ENCODE measurements at places on chromosomes 5 and 9. TPM values are rescaled to one million over a fixed set of nuclear protein-coding genes. Genes with fewer than 3 reads are reported as not detected.

DNA sequence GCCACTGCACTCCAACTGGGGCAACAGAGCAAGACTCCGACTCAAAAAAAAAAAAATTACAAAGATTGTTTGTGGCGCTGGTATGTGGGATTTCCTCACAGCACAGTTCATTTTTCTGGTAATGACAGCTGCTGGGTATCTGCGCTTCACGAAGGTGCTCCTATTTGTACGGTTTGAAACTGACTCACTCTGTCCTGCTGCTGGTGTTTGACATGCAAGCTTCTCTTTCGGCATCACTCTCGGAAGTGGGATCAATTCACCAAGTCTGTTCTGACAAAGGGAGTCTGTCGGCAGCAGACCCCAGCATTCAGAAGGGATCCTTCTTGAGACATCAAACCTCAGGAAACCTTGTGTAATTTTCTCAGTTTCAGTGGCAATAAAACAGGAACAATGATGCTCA is 26.3 kb downstream of the MAML1 start:
- no peak overlapping the region for H3K27ac ChIP-seq
- H3K27me3 ChIP-seq = no peaks in the 10 kb centered on the region
- peaks cover 48% of the 10 kb centered on the region for H3K4me1 ChIP-seq

- no peak for DNase-seq
- no peaks in the 10 kb centered on the region for H3K27me3 ChIP-seq
- no peaks in the 10 kb centered on the region for H3K36me3 ChIP-seq
- H3K4me1 ChIP-seq = peaks cover 6% of the 10 kb centered on the region
Observed at GRCh38 chr9:29769019-29769418, 2195.7 kb upstream of the C9orf72 start.

GRCh38 chr9:116546711-116547581 is 140.2 kb upstream of the TRIM32 start:
- no peak for DNase-seq
- no peaks in the 10 kb centered on the region for H3K36me3 ChIP-seq
- no peaks in the 10 kb centered on the region for H3K4me1 ChIP-seq
- H3K27ac ChIP-seq = no peak overlapping the region

GRCh38 chr9:68437785-68438184 is 81.4 kb downstream of the PGM5 start:
- H3K27ac ChIP-seq = no peak overlapping the region
- no peaks in the 10 kb centered on the region for H3K4me1 ChIP-seq
- no peaks in the 10 kb centered on the region for H3K36me3 ChIP-seq
- H3K27me3 ChIP-seq = no peaks in the 10 kb centered on the region

DNA sequence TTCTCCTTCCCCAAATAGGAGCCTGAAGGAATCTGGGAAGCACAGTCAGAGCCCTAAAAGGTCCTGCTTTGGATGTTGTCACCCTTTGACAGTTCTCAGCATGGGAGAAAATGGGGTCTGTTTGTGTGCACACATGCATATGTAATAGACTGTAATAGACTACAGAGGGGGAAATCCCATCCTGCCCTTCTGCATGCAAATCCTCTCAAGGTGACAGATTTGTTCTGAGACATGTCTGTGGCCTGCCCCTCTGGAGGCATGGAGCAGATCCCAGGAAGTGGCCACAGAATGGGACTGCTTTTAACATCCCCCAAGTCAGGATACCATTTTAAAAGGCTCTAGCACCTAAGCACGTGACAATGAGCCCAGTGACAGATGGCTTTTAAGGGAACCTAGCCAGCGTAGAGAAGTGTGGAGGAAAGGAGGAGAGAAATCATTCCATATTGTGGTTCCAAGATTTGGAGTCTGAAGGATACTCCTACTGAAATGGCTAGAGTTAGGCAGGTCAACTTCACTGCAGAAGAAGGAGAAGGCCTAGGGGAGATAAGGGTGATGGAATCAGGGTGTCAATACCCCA is 483.5 kb downstream of the SPOCK1 start:
- no peaks in the 10 kb centered on the region for H3K4me1 ChIP-seq
- no peak for DNase-seq
- H3K36me3 ChIP-seq = no peaks in the 10 kb centered on the region

The AQP3 gene
- not detected for total RNA-seq

The ITK gene
- 1.3 TPM for total RNA-seq

DNA sequence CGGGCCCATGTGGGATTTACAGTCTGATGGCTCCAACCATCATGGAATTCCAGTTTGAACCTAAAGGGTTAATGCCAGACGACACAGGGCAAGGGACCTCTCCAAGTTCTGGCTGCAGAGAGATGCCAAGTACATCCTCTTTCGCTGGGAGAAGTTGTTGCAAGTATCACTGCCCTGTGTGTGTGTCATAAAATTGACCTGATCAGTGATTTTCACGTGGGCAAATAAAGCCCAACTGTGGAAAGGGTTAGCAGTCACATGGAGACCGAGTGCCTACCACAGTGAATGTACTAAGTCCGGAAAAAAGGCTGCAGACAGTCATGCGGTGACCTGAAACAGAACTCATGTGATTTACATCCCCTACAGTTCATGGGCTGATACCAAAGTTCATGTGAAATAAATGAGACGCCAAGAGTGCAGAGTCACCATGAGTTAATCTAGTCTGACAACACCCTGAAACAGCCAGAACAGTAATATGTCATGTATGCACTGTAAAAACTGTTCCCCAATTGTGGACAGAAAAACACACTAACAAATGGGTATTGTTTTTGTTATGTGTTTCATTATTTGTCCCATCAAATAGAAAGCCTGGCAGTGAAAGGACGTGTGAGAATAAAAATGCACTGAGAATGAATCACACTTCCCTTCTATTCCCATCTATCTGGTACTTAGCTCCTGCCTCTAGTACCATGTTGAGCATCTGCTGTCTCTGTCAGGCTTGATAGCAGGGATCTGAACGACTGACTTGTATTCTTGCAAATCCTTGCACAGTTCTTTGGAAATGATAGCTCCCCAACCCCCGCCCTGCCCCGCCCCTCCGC is 115.7 kb downstream of the SUSD1 start:
- H3K27me3 ChIP-seq = no peaks in the 10 kb centered on the region
- H3K36me3 ChIP-seq = no peaks in the 10 kb centered on the region
- no peak for DNase-seq
- H3K27ac ChIP-seq = no peak overlapping the region

DNA sequence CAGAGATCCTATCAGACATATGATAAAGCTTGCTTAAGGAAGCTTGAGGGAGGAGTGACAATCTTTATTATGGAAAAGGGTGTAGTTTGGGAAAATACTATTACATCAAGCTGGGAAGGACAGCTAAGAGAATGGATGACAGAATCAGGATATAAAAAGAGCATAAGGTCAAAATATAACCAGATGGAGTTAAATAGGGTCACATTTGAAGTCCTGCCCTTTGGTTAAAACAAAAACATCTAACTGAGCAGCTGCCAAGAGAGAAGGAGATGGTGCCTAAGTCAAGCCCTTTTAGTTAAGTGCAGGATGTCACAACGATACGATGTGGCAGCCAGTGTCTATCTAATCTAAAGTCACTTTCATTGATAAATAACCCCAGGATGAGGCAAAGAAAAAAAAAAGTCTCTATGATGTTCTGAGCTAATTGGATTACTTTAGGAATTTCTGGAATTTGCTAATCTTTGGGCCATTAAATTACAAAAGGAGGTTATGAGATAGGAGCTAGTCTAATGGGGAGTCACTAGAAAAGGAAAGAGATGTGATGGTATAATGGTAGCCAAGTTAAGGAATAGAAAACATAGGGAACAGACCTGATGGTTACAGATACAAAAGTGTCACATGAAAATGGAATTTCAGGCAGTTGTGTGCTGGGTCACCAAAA is 365.2 kb downstream of the PDE4D start:
- no peak overlapping the region for H3K27ac ChIP-seq
- H3K36me3 ChIP-seq = no peaks in the 10 kb centered on the region
- DNase-seq = no peak
- H3K4me3 ChIP-seq = no peak overlapping the region

The CD72 gene
- total RNA-seq = 7.8 TPM

GRCh38 chr5:60177596-60177995 is 284.1 kb upstream of the PDE4D start:
- no peaks in the 10 kb centered on the region for H3K27me3 ChIP-seq
- no peaks in the 10 kb centered on the region for H3K36me3 ChIP-seq
- H3K4me1 ChIP-seq = peaks cover 12% of the 10 kb centered on the region
- no peak for DNase-seq
- H3K27ac ChIP-seq = no peak overlapping the region
- no peak overlapping the region for H3K4me3 ChIP-seq

- H3K36me3 ChIP-seq = no peaks in the 10 kb centered on the region
- no peak overlapping the region for H3K27ac ChIP-seq
- peaks cover 3% of the 10 kb centered on the region for H3K4me1 ChIP-seq
- DNase-seq = no peak
Observed at GRCh38 chr5:157494178-157494832, 34.3 kb downstream of the NIPAL4 start.

GRCh38 chr9:119675951-119676350 is 306.7 kb upstream of the BRINP1 start:
- no peaks in the 10 kb centered on the region for H3K27me3 ChIP-seq
- H3K36me3 ChIP-seq = no peaks in the 10 kb centered on the region
- no peaks in the 10 kb centered on the region for H3K4me1 ChIP-seq
- H3K27ac ChIP-seq = no peak overlapping the region

DNA sequence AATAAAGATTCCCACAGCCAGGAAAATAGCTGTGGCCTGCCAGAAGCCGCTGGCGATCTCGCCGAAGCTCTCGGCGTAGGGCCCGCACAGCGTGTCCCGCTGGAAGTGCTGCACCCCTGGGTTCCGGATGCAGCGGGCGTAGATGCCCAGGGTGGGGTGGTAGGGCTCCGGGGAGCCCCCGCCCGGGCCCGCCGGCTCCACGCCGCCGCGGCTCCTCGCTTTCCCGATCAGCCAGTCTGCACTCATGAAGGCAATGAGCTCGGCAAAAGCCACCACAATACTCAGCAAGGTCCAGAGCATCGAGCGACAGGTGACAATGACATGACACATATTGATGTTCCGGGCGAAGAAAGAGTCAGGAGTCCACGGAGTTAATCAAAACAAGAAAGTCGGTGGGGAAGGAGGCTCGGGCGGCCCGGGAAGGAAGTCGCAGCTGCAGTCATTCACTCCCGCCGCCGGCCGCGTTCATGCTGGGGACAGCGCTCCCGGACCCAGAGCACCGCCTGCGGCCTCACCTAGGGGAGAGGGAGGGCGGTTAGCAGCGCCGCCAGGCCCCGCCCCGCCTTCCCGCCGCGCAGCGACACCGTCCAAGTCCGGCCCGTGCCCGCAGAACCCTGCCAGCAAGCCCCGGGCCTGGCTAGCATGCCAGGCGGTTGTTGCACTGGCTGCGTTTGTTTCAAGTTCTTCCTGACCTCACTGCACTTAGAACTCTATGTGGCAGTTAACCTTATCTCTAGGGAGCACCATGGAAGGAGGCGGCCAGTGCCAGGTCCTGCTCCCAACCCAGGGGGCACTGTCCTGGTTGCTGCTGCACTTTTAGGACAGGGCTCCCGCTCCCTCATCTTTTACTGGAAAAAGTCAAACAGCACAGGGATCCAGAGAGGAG is 138.4 kb downstream of the LHFPL2 start:
- H3K27me3 ChIP-seq = no peaks in the 10 kb centered on the region
- H3K36me3 ChIP-seq = peaks cover 5% of the 10 kb centered on the region
- DNase-seq = peak; percentile 77
- peaks cover 72% of the 10 kb centered on the region for H3K4me1 ChIP-seq

DNA sequence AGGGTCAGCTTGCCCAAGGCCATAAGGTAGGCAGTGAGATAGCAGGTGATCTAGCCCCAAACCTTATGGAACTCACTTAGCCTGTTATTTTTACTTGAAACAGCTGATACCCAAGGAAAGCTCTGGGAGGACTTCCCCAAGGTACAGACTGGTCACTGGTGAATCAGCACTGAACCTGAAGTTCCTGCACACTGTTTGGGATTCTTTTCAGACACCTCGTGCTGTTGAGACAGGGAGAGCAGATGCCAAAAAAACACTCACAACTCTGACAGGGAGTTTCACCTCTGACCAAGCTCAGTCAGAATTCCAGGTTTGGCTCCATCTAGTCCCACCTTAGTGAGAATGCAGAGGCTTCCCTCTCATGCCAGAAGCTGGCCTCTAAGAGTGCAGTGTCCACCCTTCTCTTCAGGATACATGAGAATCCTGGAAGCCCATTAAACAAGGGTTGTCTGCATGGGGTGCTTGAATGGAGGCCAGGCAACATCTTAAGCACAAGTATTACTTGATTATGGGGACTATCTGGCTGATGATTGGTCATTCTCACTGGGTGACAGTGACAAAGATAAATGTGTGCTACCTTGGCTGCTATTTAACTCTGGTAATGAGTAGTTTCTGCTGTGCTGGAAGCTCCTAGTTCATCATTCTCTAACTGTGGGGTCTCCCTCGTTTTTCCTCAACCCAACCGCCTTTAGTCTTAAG is 122.8 kb upstream of the SLIT3 start:
- H3K27ac ChIP-seq = no peak overlapping the region
- no peaks in the 10 kb centered on the region for H3K27me3 ChIP-seq
- DNase-seq = no peak
- H3K4me3 ChIP-seq = no peak overlapping the region
- peaks cover 19% of the 10 kb centered on the region for H3K4me1 ChIP-seq

DNA sequence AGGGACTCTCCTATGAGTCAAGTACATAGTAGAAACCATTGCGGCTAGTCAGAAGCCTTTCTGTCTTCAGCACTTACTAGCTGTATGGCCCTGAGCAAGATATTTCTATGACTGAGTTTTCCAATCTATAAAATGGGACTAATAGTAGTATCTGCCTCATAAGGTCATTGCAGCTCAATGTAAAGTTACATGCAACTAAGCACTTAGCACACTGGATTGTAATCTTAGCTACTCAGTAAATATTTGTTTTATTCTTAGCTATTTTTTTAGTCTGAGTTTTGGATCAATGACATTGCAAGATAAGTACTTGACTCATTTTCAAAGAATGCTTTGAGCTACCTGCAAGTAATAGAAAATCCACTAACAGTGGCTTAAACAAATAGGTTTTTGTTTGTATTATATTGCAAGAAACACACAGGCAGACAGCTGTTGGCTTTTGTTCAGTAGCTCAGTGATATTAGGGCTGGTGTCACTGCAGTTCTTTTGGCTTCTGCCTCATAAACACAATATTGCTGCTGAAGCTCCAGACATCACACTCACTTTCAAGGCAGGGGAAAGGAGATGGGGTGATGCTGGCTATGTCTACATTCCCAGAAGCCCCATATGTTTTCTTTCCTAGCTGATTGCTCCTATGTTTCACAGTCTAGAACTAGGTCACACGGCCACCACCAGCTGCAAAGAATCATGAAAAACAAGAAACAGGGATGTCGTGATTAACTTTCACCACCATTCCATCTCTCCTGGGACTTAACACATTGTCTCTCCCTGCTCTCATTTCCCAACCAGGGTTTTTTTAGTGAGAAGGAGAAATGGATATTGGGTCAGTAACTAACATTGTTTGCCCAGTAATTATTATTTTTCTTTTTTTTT is 26.9 kb upstream of the FAT2 start:
- H3K27ac ChIP-seq = no peak overlapping the region
- no peaks in the 10 kb centered on the region for H3K36me3 ChIP-seq
- H3K27me3 ChIP-seq = no peaks in the 10 kb centered on the region
- no peak overlapping the region for H3K4me3 ChIP-seq

- H3K36me3 ChIP-seq = no peaks in the 10 kb centered on the region
- H3K27ac ChIP-seq = no peak overlapping the region
- no peak overlapping the region for H3K4me3 ChIP-seq
- no peaks in the 10 kb centered on the region for H3K4me1 ChIP-seq
Observed at GRCh38 chr9:137379761-137380161, 43.2 kb downstream of the EXD3 start.

- no peak overlapping the region for H3K4me3 ChIP-seq
- DNase-seq = peak; percentile 62
Observed at GRCh38 chr9:117307701-117308100, 107.2 kb downstream of the ASTN2 start.

- no peak overlapping the region for H3K27ac ChIP-seq
- 0 out of 2 replicates have a peak, but pooled peaks cover 2% of the 10 kb centered on the region for H3K27me3 ChIP-seq
- DNase-seq = no peak
- no peak overlapping the region for H3K4me3 ChIP-seq
Observed at GRCh38 chr5:57495285-57496086, 12.9 kb upstream of the ACTBL2 start.
